ENCODE measurements at places on chromosomes 4 and X. TPM values are rescaled to one million over a fixed set of nuclear protein-coding genes. Genes with fewer than 3 reads are reported as not detected.

AVPR2 gene
- not detected for total RNA-seq

DNA sequence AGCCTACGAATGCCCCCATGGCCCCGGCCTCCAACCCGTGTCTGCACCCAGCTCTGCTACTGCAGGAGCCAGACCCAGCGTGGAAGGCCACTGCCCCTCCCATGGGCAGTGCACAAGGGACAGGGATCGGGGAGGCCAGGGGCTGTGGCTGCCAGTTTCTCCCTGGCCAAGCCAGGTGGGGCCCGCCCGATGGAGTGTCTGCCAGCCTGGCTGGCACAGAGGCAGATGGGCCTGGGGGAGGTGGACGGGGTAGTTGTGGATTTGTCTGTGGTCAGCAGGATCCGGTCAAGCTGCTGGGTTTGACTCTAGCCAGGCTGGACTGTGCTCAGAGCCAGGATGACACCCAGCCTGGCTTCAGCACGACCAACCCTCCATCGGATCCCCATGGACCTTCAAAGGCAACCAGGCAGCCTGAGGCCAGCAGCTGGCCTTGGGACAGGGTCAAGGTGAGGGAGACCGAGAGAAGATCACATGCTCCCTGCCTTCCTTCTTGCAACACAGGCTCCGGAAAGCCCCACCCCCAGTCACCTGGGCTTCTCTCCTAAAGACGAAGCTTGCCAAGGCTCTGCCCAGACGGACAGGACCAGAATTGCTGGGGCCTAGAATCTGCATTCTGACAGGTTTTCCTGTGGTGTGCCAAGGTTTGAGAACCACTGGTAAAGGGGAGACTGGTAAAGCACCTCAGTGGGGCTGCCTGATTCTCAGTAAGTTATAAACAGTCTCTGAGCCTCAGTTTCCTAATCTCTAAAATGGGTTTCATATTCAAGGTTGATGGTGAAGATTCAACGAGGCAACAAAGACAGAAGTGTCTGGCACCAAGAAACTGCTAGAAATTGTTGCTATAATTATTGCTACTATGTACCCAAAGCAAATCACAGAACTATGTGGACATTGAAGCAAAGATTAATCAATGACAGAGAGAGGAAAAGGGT is 78.6 kb downstream of the PPP2R2C start:
- no peak for DNase-seq

DNA sequence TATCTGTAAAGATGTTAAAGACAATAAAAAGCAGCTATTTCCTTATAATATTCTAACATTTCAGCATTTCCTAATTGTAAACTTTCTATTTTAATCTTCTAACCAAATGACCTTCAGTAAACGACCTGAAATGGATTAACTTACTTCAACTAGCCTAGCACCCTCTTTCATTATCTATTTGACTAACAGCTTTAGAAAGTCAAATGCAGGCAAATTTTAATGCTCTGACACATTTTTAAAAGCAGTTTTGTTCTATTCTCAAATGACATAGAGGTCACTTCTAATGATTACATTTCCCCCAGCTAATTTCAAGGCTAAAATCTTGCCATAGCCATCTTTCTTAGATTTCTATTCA is 41.9 kb downstream of the SLC7A11 start:
- DNase-seq: no peak

DNA sequence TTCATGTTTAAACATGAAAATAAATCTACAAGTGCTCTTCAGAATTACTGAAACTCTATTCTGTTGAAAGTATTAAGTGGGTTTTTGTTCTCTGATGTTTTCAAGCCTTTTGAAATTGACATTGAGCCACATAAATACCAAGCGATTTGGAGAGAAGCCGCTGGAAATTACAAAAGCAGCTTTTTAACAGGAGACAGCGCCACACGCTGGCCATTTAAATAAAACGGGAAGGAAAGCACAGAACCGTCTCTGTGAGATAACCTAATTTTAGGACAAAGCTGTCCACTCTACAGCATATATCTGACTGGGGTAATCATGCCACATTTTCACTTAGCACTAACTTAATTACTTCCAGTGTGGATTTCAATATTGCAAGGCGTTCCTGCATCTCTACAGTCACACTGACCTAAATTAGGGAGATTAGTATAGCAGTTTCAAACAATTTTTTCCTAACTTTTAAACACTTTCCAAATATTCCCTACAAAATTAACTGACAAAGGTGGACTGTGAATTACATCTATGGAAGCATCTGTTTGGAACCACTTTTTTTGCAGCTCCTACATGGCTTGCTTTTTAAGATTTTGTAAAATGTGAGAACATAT is 6.8 kb upstream of the ANOS1 start:
- DNase-seq: peak; percentile 84

Data from Karpas-422 (cell line).